ENCODE measurements at places on chromosomes 7 and 10.

DNA sequence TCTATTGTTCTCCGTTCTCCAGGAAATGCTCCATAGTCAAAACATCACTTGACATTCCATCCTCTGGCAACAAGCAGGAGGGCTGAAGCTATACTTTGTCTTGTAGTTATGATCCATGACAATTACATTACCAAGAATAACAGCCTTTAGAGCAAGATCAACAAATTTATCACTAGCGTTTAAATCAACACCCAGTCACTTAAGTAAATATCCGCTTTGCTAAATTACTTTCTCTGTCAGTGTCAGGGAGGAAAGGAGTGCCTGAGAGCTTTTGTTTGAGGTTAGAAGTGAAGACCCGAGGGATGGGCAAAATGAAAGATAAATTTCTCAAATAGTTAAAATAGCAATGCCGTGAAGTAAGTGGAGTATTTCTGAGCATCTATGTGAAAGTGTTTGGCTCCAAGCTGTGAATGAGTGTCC, 236.1 kb upstream of the BMPER start:
- DNase-seq, result peak; percentile 25

DNA sequence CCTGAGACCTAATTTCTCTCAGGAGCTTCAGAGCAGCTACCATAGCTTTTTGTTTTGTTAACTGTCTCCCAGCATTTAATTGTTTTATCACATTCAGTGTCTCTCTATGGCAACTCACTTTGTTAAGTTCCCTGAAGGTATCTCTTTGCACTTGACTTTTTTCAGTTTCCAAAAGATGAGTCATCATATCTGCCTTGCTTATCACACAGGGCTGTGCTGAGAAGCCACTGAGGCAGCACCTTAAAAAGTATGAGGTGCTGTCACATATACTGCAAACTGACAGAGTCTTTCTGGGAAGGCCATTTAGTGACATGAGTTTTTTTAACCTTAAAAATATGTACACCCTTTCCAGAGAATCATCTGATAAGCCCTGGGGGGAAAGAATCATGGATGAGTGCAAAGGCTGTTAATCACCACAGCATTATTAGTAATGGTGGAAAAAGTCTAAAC, 56.8 kb downstream of the PPP1R3C start:
- no peak for DNase-seq

- no peak for DNase-seq
These were observed 206.3 kb downstream of the SNX10 start for GRCh38 chr7:26497801-26498596.

GRCh38 chr10:78292250-78292981, 258.8 kb downstream of the RPS24 start:
- DNase-seq, result no peak

- DNase-seq, result peak; percentile 64
These were observed 145.8 kb downstream of the FRMD4A start for GRCh38 chr10:14184841-14185315.

- DNase-seq, result no peak
These were observed 227.7 kb downstream of the MAD1L1 start for GRCh38 chr7:2004841-2005725.

DNA sequence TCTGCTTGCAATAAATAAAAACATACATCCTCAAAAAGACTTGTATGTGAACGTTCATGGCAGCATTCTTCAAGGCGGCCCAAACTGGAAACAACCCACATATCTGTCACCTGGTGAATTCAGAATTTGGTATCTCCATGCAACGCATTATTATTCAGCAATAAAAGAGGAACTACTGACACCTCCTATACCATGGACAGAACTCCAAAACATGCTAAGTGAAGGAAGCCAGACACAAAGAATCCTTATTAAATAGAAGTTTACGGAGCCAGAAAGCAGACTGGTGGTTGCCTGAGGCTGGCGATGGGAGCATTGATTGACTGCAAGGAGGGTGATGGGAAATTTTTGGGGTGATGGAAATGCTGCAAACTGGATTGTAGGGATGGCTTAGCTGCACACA, 530.8 kb upstream of the DPP6 start:
- DNase-seq, result no peak

- no peak for DNase-seq
These were observed 78.6 kb downstream of the CDH23 start for GRCh38 chr10:71475243-71475871.

DNA sequence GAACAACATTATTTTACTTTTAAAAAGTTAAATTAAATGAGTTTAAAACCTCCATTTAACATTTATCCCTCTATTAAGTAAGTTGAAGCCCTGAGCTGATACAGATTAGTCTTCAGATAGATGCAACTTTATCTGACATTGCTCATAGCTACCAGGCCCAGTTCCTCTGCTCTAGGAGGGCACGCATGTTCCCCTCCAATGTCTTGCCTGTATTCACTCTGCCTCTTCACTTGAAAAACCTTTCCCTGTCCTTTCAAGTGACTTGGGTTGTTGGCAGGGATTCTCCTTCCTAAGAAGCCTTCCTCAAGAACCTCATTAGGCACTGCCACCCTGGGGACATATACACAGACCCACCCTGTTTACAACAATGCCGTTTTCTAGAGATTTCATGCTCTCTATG, 270.4 kb downstream of the RELN start:
- peak; percentile 31 for DNase-seq

- no peak for DNase-seq
These were observed 85.2 kb upstream of the PIK3CG start for GRCh38 chr7:106779877-106780276.

DNA sequence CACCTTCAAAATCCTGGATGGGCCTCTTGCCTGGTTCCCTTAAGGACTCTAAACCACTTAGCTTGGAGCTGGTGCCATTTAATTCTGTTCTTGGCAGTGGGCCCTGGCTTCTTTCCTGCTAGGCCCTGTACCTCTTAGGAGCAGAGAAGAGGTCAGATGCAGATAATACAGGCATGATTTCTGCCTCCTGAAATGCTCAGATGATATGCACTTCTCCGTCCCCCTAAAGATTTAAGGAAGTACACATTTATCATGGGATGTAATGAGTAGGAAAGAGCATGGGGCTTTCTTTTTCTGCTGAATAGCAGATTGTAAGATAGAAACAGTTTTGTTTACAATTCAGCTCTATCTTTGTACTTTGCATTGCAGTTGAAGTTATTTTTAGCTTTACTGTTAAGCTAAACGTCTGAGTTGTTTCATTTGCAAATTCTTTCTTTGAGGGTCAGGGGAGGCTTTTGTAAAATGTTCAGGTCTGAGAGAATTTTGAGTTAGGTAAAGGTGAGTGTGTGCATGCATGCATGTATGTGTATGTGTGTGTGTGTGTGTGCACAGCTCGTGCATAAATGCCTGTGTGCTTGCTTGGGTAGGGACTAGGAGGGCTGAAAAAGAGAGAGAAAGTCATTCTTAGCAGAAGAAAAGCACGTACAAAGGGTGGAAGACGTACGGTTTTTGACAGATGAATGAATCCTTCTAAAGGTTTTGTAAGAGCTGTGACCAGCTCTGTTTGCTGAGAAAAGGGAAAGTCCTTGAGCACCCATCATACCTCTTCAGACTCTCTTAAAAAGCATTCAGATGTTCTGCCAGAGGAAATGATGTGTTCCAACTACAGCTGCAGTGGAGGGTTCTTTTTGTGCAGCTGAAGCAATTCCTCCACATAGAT, 364.2 kb downstream of the AUTS2 start:
- DNase-seq, result no peak

DNA sequence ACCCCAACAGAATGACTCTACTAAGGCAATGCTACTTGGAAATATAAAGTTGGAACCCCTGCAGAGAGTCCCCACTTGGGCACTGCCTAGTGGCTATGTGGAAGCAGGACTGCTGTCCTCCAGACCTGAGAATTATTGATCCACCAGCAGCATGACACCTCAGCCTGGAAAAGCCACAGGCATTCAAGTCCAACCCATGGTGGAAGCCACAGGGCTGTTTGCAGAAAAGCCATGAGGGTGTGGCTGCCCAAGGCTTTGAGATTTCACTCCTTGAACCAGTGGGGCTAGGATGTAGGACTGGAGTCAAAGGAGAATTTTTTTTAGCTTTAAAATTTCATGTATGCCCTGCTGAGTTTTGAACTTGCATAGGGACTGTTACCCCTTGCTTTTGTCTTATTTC, 13.6 kb upstream of the GHRHR start:
- no peak for DNase-seq

DNA sequence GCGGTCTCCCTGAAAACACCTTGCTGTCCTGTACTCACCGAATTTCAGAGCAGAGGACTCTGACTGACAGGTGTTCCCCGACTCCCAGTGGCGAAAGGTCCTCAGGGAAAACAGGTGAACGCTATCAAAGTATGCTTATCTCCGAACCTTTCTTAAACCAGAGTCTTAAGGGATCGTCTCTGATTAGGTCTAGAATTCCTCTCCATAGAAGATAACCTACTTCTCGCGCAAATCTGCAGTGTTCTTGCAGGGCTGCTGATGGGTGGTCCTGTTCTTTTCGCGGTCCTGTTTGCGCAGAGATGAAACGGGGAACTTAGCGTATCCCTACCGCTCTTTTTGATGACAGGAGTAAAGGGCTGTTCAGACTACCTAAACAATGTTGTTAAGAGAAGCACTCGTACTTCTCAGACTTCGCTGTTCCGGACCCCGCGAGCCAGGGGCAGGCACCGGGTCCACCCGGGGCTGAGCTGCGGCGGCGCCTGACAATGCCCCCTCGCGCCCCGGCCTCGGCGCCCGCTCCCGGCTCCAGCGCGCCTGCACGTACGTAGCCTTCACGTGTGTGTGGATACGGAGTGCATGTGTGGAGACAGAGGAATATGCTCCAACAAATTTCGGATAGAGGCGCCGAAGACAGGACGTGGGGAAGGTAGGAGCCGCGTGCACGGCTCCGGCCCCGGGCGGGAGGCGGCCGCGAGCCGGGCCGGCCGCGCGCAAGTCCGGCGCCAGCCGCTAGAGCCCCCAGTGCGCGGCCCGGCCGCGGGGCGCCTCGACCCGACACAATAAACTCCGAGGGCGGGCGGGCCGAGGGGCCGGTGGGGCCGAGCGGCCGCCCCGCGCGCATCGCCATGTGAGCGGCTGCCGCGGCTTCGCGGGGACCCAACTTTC, 766 bp upstream of the ZMYND11 start:
- peak; percentile 87 for DNase-seq

- DNase-seq, result no peak
These were observed 42.7 kb downstream of the PLAU start for GRCh38 chr10:73953665-73954064.

DNA sequence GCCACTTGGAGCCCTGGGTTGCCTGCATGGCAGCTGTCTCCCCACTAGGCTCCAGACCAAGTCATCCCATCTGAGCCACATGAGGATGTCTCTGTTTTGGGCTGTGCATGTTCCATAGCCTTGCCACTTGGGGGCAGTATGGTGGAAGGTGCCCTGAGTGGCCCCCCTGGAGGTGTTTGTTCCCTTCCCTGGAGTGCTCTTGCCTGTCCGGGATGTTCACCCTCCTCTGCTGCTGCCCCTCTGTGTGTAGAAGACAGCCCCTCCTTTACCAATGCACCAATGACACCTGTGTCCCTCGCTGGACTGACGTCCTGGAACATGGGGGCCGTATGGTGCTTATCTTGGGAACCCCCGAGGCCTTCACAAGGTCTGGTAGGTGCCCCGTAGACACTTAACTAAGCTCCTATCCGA, 100.2 kb downstream of the ACTR3B start:
- no peak for DNase-seq

DNA sequence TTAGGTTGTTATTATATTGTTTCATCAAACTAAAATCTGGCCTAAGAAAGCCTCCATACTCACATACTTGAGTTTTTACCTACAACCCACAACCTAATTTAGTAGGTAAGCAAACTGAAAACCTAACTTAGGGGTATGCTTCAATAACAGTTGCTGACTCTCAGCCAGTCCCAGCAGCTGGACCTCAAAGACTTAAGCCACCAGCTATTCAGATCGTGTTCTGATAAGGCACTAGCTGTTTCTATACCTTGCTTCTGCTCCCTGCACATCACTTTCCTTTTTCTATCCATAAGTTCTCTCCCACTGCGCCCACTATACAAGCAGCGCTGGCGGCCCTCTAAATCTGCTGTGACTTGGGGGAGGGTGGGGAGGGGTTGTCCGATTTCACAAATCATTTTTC, 42.3 kb downstream of the SUGCT start:
- DNase-seq, result no peak

GRCh38 chr10:105718207-105718995, 1077.3 kb downstream of the SORCS3 start:
- DNase-seq, result no peak

- no peak for DNase-seq
These were observed 654.2 kb upstream of the STEAP1 start for GRCh38 chr7:89500084-89500483.

DNA sequence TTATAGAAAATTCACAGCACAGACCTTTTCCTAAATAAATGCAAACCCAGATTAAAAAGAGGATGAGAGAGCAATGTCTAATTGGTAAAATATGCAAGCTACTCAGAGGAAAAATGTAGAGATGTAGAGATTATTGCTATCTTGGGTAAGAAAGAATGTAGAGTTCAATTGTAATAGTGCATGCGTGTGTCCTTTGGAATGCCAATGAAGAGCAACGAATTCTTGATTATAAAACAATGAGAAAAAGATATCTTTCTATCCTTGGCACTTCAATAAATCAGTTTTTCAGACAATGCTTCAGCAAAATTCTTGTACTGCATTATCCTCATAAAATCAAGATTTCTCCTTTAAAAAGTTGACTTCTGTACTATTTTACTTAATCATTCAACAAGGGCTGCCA, 50.9 kb downstream of the SEMA3D start:
- peak; percentile 8 for DNase-seq

DNA sequence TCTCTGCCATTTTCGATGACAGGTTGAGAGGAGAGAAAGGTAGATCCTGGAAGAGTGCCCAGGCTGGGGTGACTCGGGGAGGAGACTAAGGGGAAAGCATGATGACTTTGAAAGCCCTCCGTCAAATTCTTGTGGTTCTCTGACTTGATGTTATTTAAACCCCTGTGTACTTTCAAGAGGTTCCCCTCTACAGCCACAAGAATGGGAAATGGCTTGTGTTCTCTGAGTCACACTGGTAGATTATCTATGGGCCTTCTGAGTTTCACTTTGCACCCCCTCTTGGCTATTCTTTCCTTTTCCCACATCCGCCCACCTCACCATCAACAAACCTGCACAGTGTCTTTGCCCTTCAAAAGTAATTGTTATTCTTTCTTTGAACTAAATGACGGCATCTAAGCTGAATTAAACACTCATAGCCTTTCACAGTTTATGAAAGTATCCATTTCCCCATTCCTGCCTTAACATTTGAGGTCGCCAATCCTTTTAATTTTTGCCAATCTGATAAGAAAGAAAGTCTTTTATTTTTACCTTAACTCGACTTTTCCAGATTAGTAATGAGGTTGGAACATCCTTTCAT, 24.1 kb downstream of the PRF1 start:
- DNase-seq, result no peak

- peak; percentile 85 for DNase-seq
These were observed 10.5 kb upstream of the TTYH3 start for GRCh38 chr7:2621061-2621828.
